Motor neuron (in vitro differentiated cells): ENCODE measurements at places on chromosomes 4 and X.

- no peak for ATAC-seq
Observed at GRCh38 chr4:59222221-59222620, 1977.9 kb upstream of the ADGRL3 start.

DNA sequence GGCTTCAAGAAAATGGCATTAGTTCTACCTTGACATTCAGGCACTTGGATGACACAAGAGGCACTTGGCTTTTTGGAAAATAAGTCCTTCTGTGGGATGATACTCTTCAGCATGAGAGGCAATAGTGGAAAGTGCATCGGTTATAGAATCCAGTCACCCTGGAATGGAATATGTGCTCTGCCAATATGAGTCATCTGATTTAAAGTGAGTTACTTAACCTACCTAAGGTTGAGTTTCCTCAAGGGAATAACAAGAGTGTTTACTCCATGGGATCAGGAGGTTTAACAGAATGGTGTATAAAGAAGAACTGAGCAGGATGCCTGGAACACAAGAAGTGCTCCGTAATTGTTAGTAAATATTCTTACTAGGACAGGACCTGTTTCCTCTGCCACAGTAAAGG is 10.7 kb downstream of the SLC39A8 start:
- ATAC-seq, result no peak

GRCh38 chr4:67746797-67747495 is 7.2 kb downstream of the GNRHR start:
- no peak for ATAC-seq

DNA sequence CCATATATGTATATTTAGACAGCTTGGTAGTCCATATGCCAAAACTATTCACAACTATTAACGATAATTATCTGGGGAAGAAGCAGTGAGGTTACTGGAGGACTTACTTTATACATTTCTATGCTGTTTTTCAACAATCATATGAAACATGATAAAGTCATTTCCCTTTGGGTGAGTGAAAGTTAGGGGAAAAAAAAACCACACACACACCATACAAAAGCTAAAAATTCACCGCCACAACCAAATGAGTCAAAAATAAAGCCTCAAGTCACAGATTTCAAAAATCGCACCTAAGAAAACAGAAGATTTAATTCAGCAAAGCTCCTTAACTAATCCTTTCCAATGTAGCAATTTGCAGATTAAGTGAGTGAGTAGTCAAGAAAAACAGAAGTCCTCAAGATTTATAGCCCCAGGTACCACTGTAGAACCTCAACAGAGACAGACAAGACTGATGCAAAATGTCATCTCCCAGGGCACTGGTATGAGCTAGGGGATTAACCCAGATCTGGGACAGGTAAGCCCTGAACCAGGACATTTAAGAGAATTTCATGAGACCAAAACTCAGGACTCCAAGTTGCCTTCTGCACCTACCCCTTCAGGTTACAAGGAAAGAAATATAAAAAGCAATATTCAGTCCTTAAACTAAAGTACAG is 35.1 kb downstream of the SYTL4 start:
- ATAC-seq, result no peak

DNA sequence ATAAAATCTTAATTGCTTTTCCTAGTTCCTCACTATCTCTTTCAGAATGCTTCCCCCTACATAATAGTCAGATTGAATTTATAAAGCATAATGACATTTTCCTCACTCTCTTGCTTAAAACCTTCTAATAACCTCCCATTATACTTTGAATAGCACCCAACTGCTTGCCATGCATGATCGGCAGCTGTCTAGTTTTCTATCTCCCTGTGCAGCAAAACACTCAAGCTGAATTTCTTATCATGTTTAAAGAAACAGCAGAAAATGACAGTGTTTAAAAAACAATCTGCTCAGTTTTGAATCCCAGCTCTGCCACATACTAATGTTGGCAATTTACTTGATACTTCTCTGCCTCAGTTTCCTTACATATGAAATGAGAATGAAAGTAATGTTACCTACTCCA is 947.1 kb upstream of the HS3ST1 start:
- no peak for ATAC-seq

DNA sequence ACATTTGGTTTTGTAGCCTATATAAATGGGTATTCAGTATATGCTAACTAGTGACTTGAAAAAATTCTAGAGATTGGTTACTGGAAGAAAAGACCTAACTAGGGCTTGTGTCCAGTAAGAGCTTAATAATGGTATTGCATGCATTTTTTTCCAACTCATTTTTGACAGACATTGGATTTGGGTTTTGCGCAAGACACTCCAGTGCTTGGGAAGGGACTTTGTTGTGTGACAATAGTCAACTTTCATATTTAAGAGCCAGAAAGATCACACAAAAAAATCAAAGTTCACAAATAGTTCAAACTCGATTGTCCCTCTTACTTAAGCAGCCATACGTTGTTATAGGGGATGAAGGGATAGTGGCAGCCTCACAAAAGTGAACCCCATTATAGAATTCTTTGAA is 1.2 kb upstream of the HSD17B11 start:
- no peak for ATAC-seq

GRCh38 chr4:11418610-11419009 is 10.1 kb downstream of the HS3ST1 start:
- ATAC-seq, result no peak

- ATAC-seq, result no peak
Observed at GRCh38 chr4:6465955-6466354, 6.5 kb downstream of the PPP2R2C start.

- ATAC-seq, result no peak
Observed at GRCh38 chr4:15689540-15689939, 7.9 kb downstream of the FAM200B start.

DNA sequence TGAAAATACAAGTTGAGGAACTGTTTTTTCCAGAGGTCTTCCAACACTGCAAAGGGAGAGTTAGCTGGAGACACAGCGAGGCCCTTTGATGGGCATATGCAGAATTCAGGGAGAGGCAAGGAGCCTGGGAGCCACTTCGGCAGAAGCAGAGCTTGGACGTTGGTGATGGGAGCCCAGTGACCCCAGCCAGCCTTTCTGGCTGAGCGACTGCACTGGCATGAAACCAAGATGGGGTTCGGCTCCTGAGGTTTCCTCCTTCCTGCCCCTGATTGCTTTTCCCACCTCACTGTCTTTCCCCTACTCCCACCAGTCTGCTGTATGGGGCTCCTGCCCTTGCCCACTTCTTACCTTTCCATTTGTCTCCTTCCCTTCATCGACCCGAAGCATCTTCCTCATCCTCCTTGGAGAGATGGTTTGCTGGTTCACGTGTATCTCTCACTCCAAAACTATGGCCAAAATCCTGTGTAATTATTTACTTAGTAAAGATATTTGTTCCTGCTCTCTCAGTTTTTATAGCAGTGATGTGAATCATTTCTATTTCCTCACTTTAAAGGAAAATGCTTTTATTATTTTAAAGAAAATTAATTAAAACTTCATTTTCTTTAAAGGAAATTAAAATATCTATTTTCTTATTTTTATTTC is 100.5 kb downstream of the NFKB1 start:
- ATAC-seq, result no peak

DNA sequence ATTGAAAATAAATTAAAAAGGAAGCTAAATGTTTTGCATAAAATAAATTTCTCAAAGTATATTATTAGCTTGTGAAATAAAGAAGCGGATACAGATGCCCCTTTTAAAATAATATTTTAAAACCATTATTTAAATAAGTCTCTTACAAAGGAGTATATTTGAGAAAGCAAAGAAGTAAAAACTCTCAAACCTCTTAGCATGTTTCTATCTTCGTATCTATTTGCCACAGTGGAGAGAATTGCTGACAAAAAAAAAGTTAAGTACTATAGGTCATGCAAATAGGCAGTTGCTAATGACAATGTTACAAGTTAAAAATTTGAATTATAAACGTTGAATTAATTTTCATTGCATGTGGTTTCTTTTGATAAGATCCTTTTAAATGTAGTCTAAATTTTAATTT is 44.5 kb upstream of the PDGFRA start:
- ATAC-seq, result no peak

GRCh38 chrX:42119076-42119475 is 195.7 kb upstream of the CASK start:
- ATAC-seq, result no peak

GRCh38 chr4:85952528-85952927 is 407.3 kb downstream of the MAPK10 start:
- ATAC-seq, result no peak

GRCh38 chr4:76581077-76581962 is 146.3 kb downstream of the SHROOM3 start:
- no peak for ATAC-seq

DNA sequence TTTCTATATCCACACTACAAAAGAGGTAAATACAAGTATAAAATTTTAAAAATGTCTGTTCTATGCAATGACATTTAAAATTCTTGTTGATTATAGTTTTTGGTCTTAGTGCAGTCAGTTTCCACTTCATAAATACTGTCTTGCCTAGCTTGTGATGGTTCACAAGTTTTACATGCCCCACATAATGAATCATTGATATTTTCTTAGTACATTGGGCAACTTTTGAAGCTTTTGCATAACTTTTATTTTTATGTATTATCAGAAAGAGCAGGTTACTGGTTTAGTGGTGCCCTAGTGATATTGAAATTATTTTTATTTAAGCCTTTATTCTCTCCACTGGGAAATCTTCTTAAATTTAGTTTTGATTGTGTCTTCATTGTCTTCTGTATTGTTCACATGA is 388.0 kb downstream of the CCSER1 start:
- ATAC-seq, result no peak

- ATAC-seq, result no peak
Observed at GRCh38 chr4:22482250-22483127, 33.4 kb downstream of the ADGRA3 start.

GRCh38 chrX:48945517-48946348 is 11.7 kb downstream of the OTUD5 start:
- peak; percentile 74 for ATAC-seq

- no peak for ATAC-seq
Observed at GRCh38 chrX:31449965-31450364, 378.1 kb upstream of the FTHL17 start.

GRCh38 chrX:121036137-121036536 is 11.3 kb upstream of the GLUD2 start:
- ATAC-seq, result no peak

GRCh38 chr4:11259837-11260236 is 168.9 kb downstream of the HS3ST1 start:
- no peak for ATAC-seq

DNA sequence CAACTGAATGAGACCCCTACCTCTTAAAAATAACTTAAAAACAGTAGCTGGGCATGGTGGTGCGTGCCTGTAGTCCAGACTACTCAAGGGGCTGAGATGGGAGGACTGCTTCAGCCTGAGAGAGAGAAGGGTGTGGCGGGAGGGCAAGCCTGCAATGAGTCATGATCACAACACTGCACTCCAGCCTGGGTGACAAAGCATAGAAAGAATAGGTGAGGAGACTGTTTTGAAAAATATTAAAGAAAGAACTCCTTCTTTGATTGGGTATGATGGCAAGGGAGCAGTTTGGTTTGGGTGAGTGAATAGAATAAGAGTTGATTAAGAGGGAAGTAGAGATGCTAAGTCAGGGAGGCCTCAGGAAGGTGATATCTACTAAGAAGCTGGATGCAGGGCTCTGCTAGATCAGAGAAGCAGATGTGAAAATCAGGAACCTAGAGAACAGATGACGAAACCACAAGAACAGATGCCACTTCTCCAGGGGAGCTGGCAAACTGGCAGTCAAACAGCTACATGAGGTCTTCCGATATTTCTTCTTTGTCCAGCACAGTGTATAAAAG is 318.6 kb downstream of the OPHN1 start:
- peak; percentile 99 for ATAC-seq

DNA sequence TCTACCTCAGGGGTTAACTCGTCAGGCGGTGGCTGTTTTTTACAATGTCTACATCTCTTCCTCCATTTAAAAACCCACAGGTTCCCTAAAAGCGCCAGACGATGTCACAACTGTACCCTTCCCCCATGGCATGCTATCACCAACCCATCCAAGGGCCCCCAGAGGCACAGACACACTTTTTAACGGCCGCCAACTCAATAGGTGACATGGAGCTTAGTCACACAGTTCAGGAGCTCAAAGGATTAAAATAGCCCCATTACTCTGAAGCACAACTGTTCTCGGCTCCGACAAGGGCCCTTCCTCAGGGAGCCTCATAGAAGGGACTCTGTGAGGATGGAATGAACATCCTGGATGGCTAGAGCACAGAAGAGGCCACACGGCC is 12.4 kb downstream of the SH3KBP1 start:
- ATAC-seq, result no peak

GRCh38 chr4:56575820-56576429 is 70.3 kb downstream of the ARL9 start:
- no peak for ATAC-seq

- no peak for ATAC-seq
Observed at GRCh38 chrX:40420899-40421729, 159.7 kb upstream of the ATP6AP2 start.

DNA sequence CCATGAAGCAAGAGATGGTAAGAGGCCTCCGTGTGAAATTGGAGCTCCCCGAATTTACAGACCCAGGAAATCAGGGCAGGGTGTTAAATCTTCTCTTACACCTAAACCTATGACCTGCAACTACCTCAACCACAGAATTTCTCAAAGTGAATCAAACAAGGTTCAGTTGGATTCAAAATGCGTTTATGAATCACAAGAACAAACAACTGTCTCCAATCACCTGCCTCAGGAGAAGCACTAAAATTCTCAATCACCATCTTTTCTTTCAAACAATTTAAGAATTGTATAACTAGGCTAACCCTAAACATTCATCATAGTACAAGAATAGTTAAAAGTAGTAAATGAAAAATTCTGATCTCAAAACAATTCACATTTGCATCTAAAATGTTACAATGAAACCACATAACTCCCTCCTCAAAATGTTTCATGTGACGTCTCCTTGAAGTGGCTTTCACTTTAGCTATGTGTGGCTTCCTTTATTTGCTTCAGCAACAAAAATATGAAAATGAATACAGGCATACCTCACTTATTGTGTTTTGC is 19.2 kb downstream of the PPP3CA start:
- ATAC-seq, result no peak

DNA sequence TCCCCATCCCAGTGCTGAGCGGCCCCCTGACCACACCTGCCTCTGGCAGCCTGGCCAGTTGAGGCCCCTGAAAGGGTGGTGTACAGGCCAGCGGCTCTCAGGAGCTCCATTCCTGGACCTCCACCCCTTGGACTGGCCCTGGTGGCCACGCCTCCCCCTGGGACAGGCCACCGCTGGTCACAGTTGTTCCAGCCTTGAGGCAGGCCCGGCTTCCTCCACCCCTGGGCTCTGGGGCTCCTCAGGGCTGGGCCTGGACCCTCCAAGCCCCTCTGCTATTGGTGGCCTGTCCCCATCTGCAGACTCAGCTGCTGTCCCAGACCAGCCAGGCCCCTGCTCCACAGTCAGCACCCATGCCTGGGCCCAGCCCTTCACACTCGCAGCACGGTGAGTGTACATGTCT is 93.2 kb upstream of the NKX1-1 start:
- ATAC-seq, result no peak

DNA sequence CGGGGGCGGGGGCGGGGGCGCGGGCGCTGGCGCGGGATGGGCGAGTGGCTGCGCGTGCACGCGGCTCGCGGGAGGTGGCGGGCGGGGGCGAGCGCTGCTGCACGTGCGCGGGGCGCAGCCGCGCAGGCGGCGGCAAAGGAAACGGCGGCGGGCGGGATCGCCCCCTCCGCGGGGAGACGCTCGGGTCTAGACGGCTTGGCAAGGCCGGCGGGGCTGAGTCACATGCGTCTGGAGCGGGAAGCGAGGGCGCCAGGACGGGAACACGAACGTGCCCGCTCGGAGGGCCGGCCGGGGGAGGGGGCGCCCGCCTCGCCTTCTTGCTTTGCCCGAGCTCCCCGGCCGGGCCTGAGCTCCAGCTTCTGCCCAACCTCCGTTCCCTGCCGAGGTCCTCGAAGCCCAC is 4.3 kb upstream of the HAUS7 start:
- peak; percentile 56 for ATAC-seq

- peak; percentile 7 for ATAC-seq
Observed at GRCh38 chrX:72305286-72306084, at the start of gene CITED1. Gene CITED1 (minus strand): TSS chrX:72305914. CDS start chrX:72302869, 3,045 bp downstream.
